ENCODE measurements at places on chromosomes 16 and 17. TPM values are rescaled to one million over a fixed set of nuclear protein-coding genes. Genes with fewer than 3 reads are reported as not detected.

Gene UNK
- total RNA-seq = 28.8 TPM

GRCh38 chr16:12410837-12411490 is 392.7 kb downstream of the CPPED1 start:
- no peak for DNase-seq

GRCh38 chr17:44024271-44024663 is 9.5 kb upstream of the TMEM101 start:
- no peak for DNase-seq

Gene IKZF3
- not detected for total RNA-seq

Gene PRAC1
- not detected for total RNA-seq

Gene RNF157
- 18.7 TPM for total RNA-seq

- DNase-seq = no peak
Observed at GRCh38 chr16:1381612-1382406, 30.1 kb downstream of the GNPTG start.

DNA sequence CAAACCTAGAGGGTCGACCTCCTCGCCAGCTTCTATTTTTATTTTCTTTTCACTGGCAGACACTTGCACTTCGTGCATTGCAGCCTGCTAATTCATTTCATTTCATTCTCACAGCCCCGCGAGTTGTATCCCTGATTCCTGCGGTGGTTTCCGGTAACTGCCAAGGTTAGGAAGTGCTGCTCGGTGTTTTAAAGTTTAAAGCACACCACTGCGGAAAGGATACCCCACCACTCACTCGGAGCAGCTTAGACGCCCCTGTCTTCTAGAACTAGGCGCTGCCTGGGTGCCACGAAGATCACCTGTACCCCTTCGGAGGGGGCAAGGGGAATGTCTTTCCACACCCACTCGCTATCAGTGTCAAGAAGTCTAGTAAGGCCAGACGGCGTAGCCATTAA is 509 bp downstream of the CNEP1R1 start:
- DNase-seq = peak; percentile 23

DNA sequence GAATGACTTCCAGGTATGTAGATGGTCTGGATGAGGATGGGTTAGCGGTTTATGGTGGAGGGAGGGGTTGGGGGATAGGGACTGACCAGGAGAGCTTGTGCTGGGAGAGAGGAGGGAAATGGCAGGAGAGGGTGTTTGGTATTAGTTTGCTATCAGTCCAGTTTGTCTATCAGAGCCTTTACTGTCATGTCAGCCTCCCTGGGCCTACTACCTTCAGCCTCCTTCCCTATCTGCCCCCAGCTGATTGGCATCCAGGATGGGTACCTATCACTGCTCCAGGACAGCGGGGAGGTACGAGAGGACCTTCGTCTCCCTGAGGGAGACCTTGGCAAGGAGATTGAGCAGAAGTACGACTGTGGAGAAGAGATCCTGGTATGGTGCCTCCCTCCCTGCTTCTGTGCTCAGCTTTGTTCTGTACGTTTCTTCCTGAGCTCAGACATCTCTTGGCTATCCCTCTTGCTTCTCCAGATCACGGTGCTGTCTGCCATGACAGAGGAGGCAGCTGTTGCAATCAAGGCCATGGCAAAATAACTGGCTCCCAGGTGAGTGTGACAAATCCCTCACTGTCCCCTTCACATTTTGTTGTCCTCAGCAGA is 3.8 kb downstream of the EIF5A start:
- DNase-seq = no peak

Gene VMO1
- 2.9 TPM for total RNA-seq
